Muscle of back (tissue), 13 donors: ENCODE measurements at places on chromosomes 12 and 14.

DNA sequence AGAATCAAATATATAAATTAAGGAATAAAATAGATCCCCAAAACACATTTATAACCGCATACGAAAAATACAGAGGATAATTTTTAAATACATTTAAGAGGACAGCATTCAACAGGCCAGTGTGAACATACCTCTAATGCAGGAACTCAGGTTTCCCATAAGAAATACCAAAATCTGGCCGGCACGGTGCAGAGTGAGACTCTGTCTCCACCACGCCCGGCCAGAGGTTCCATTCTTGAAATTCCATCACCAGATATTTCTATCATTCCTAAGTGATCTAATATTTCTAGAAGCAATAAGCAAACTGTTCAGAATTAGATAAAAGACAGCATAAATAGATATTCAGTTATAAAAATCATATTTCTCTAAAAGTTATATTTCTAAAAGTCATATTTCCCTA is 30.2 kb upstream of the OASL start:
- DNase-seq: no peak

- DNase-seq: no peak
Measured at GRCh38 chr12:27133022-27133590, 50.7 kb upstream of the C12orf71 start.

- DNase-seq: no peak
Measured at GRCh38 chr14:39681782-39682399, 249.7 kb upstream of the FBXO33 start.

- no peak for DNase-seq
Measured at GRCh38 chr12:12107678-12108077, 36.9 kb downstream of the BCL2L14 start.

GRCh38 chr12:91108196-91108755 is 3.0 kb downstream of the LUM start:
- DNase-seq: no peak

DNA sequence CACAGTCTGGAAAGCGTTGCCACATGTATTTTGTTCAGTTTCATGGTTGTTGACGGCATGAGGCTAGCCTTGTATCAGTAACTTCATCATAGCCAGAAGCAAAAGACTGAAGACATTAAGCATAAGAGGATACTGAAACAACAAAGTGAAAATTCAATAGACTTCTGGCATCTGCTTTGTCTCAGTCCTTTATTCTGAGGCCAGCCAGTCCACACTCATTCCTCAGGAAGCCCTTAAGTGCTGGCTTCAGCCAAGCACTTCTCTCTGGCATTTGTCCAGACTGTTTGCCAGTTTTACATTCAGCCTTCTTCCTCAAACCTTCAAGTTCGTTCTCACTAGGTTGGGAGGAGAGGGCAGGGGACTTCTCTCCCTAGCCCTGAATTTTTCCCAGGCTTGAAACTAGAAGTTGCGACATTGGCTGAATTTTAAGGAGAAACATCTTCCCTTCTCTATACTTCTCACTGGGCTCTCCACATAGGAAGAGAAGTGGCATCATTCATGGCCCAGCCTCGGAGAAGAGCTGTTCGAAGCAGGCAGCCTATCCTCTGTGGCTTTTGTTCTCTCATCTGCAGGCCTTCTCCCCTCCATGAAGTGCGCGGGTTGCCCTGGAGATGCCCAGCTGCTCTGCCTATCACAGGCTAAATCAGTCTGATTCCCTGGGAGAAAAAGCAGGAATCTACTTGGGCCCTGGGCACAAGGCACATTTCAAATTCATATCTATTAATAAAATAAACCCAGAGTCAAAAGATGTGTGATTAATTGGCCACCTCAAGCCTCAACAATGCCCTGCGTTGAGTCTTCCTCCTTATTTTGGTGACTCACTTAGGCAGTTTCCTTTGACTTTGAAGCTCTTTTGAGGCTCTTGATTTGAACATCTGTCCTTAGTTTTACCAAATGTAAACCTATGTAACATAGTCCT is 130.9 kb upstream of the PLEKHA5 start:
- DNase-seq: no peak

GRCh38 chr14:22483863-22484593 is 105.0 kb downstream of the DAD1 start:
- no peak for DNase-seq
